ENCODE measurements at places on chromosomes 5 and 9.
A peak's percentile ranks its signal among the peaks of the same experiment; 100 is the strongest.

DNA sequence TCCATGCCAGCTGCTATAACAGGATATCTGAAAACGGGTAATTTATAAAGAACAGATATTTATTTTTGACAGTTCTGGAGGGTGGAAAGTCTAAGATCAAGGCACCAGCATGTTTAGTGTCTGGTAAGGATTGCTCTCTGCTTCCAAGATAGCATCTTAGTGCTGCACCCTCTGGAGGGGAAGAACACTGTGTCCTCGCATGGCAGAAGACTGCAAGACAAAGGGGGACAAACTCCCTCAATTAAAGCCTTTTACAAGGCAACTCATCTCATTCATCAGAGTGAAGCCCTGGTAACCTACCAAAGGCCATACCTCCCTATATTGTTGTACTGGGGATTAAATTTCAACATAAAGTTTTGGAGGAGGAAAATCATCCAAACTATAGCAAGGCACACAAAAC is 298.9 kb upstream of the EDIL3 start:
- no peak for DNase-seq

GRCh38 chr9:84387821-84388220 is 47.3 kb upstream of the SLC28A3 start:
- no peak for DNase-seq

DNA sequence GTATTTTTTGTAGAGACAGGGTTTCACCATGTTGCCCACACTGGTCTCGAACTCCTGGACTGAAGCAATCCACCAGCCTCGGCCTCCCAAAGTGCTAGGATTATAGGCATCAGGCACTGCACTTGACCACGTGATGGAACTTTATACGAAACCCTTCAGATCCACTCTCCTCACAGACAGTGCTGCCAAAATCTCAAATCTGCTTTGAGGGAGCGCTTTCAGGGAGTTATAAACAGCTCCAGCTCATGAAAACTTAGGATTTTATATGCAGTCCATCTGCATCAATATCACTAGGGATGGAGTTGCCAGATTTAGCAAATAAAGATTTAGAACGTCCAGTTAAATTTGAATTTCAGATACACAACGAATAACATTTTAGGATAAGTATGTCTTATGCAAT is 25.0 kb upstream of the MYO10 start:
- no peak for DNase-seq

DNA sequence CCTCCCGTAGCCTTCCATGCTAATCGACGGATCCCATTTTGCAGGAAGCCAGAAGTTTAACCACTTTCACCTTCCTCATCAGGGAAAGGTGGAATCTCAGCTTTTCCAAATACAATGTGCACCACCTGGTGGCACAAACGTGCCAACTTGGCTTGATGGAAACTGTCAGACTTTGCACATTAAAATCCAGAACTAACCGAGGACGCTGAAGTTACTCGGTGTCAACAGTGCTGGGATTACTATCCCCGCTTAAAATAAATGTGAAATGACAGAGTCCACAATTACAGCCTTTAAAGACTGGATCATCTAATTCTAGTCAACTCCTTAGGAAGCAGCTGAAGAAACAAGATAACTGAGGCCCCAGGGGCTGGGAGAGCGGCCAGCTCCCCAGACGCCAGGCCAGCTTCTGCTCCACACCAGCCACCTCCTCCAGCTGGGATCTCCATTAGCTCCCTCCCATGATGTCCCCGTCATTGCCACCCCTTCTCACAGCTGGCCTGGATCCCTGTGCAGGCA is 50.1 kb upstream of the RETREG1 start:
- DNase-seq, result peak; percentile 13

GRCh38 chr5:150734579-150735384 is 24.0 kb downstream of the DCTN4 start:
- no peak for DNase-seq

DNA sequence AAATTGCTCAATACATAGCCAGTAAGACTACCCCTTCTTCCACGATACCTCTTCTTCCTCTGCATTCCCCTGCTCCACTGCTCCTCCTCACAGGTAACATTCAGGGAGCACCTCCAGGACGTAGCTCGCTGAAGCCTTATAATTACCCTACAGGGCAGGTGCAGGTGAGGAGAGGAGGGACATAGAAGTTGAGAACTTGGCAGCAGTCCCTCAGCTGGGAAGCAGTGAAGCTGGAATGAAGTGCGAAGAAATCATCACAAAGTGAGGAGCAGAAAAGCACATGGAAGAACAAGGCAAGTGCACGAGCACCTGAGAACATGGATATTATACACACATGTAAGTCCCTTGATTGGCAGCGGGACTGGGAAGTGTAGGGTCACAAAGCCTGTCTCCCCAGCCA is 118.2 kb downstream of the HSD17B3 start:
- DNase-seq, result no peak

GRCh38 chr9:18485714-18486113 is 11.8 kb downstream of the ADAMTSL1 start:
- DNase-seq, result no peak

- DNase-seq, result no peak
These were observed 24.4 kb downstream of the TARS1 start for GRCh38 chr5:33465120-33465519.

DNA sequence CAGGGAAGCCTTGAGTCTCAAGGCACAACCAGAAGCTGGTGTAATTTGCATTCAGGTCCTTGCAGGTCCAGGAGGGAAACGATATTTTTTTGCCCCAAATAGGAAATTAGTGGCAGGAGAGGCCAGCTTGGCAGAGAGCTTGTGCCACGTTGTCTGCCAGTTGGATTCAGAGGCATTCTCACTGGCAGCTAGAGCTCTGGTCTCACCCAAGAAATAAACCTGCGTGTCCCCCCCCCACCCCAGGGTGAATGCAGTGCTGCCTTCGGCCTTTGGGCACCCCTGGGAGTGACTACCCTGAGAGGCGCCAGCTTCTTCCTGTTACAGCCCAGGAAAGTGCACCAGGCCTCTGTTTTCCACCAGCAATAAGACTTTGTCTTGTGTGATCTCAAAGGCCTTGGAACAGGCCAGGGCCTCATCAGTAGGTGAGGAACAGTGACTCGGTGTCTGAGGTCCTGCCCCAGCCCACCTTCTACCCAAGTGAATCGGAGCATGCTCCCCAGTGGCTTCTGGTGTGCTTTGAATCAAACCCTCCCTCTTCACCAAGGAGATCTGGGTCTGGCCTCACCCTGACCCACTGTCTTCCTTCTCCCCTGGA is 68.4 kb downstream of the HSPA4 start:
- no peak for DNase-seq

DNA sequence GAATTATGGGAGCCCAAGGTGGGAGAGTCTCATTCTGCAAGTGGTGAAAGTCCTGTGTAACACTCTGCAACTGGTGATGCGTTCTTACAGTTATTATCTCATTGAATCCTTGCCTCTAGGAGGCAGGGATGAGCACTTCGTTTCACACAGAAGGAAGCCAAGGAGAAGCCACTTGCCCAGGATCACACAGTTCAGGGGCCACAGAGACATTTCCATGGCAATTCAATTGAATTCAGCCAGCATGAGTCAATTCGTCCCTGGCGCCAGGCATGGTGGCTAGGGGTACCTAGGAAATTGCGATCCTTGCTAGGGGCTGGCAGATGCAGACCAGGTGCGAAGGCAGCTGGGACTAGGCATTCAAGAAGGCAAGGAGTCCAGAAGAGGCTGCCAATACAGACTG is 26.2 kb downstream of the LHX2 start:
- no peak for DNase-seq

GRCh38 chr5:134552301-134552700 is 26.8 kb downstream of the JADE2 start:
- no peak for DNase-seq

GRCh38 chr5:146788898-146789297 is 89.7 kb downstream of the PPP2R2B start:
- DNase-seq, result no peak

GRCh38 chr5:28542987-28543386 is 1504.6 kb upstream of the CDH9 start:
- DNase-seq, result no peak

- DNase-seq, result no peak
These were observed 1.2 kb downstream of the ROR2 start for GRCh38 chr9:91948597-91949391.

DNA sequence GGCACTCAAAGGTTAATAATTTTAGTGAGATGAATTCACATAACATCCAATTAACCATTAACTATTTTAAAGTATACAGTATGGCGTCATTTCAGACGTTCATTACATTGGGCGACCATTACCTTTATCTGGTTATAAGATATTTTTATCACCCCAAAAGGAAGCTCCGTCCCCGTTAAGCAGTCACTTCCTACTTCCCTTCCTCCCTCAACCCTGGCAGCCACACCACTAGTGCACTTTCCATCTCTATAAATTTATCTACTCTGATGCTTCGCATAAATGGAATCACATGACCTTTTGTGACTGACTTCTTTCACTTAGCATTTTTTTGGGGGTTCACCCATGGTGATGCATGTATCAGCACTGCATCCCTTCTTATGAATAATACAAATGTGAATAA is 168.3 kb upstream of the PUM3 start:
- no peak for DNase-seq

DNA sequence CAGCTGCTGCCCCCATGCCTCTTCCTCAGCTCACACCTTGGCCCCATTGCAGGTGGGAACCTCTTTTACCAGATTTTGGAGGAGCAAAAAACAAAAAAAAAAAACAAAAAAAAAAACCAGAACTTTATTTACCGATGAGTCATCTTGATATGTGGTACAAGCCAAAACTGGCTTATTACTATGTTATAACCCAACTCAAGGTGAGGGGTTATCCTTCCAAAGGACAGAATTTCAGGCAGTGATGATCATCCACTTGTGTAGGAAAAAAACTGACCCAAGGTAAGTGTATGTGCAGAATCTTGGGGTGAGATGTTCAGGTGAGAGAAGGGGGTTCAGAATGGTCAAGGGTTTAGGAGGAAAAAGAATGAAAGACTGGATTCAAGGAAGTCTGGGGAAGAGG is 142.6 kb upstream of the FST start:
- DNase-seq, result no peak

DNA sequence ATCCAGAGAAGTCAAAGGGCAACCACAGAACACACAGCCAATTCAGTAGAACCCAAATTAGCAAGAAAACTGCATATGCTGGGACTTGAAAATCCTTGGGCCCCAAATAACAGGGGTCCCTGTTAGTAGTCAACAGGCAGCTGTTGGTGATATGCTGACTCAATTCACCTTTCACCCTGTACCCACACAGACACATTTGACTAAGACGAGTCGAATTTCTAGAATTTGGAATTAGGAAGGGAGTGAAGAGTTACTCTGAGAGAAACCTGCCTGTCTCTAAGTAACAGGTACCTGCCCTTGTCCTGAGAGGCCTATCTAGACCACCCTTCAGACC is 821 bp upstream of the VCP start:
- DNase-seq, result no peak

GRCh38 chr5:11733840-11734192 is 170.4 kb downstream of the CTNND2 start:
- DNase-seq, result no peak

DNA sequence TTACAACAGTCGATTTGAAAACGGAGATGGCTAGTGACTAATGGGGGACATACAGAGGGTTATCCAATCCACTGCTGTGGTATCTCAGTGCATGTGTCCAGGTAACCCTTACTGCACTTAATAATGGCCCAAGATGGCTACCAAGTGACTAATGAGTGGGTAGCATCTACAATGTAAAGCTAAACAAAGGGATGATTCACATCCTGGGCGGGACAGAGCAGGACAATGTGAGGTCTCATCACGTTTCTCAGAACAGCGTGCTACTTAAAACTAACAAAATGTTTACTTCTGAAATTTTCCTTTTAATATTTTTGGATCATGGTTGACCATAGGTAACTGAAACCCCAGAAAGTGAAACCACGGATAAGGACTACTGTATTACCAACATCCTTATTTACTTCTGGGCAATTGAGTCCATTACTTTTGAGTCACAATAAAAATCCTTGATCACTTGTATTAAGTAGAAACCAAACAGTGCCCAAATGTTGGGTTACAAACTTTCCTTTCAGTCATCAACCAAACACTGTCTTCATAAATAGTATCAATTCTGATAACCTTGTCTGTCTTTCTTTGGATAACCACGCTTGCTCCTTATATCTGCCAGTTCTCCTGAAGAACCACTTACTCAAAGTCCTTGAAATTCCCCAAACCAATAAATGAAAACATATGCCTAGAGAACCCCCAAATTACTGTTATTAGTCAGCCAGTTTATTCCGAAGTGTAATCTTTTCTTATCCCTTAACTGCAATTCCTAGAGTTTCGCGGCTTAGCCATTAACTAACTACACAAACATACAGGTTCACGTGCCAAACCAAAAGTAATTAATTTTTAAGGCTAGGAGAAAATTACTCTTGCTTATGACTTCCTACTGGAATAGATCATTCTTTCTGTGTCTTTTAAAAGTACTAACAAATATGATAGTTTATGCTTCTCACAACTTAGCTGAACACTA is 59.7 kb downstream of the ELL2 start:
- DNase-seq, result peak; percentile 15

GRCh38 chr5:173660481-173661280 is 44.2 kb upstream of the BOD1 start:
- DNase-seq, result no peak

DNA sequence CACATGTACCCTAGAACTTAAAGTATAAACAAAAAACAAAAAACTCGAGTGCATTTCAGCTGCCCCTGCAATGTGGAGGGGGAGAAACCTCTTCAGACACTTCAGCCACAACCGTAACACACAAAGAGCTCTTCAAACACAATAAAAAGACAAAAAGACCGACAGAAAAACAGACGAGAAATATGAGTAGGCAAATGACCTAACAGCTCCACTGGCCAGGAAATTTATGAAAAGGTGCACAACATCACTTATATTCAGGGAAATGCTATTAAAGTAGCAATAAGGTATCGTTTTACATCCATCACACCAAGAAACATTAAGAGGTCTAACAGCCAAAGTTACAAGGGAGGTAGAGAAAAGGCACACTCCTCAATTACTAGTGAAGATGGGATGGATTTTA is 6.2 kb downstream of the ZBED3 start:
- DNase-seq, result no peak
